ENCODE measurements at places on chromosomes 5 and 9.

DNA sequence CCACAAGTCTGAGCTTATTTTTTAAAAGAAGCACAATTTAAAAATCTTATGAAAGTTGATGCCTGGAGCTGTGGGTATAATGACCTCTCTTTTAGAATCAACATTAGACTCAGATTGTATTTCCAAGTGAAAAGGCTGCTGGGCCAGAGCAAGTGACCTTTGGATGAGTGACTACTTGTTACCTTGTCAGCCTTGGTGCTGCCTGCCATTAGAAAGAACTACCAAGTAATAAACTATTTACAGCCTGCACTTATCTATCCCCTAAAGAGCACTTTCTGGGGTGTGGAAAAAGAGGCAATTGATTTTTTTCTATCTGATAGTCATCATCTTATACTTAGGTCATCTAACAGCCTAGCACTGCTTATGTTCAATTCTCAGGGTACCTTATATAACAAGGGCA lies 134.9 kb upstream of the FBXL17 start:
- DNase-seq: no peak

- DNase-seq: no peak
Measured at GRCh38 chr5:169650701-169651331, 13.7 kb downstream of the DOCK2 start.

GRCh38 chr5:2848619-2849018 lies 97.1 kb upstream of the IRX2 start:
- DNase-seq: no peak

DNA sequence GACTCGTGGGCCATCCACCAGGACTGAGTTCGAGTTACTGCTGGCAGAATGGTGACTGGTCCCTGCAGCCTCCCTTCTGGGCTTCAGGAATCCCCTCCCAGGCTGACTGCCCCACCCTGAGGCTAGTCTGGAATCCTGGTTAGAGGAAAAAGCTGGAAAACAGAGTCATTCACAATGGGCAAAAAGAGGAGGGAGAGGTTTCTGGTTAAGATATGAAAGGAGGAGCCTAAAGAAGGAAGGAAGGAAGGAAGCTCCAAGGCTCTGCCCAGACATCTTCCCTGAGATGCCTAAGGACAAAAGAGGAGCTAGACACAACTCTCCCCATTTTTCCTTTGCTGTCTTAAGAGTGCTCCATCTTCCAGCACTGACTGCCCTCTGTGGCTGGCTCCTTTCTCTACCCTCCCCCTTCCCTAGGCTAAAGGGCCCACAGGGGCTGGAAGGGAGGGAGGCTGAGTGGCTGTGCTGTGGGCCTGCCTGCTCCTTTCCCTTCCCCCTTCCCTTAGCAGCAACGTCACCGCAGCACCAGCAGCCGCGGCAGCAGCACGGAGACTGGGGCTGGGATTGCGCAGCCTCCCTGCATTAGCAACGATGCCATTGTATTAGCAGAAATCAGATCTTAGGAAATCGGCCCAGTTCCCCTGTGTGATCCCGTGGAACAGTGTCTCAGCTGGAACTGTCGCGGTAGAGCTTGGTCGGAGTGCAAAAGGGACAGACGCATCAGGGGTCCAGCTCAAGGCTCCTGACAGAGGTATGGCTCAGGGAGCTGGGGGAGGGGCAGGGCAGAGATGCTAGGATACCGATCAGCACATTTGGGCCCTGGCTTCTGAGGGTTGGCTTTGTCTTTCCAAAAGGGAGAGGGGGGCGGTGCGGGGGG lies 48.7 kb downstream of the RUSC2 start:
- DNase-seq: no peak

DNA sequence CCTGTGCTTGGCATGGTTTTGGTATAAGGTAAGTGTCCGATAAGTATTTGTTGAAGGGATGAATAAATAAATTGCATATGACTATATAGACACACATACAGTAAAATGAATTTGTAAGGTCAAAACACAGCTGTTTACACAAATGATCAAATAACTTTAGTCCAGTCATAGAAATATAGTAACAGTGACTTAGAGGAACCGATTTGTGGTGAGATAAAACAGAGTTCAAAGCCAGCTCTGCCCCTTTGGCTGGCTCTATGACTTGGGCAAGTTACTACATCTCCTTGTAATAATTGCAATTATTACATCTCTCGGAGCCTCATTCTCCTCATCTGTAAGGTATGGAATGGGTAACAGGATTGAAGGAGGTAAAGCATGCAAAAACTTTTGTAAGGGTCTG lies 384.0 kb downstream of the PLK2 start:
- DNase-seq: no peak

- no peak for DNase-seq
Measured at GRCh38 chr5:55903121-55903701, 52.1 kb downstream of the IL31RA start.
